Substantia nigra (tissue), 51 donors: ENCODE measurements at places on chromosomes 3 and 15.

GRCh38 chr3:123449102-123449996 is 459 bp upstream of the ADCY5 start:
- no peak for DNase-seq

DNA sequence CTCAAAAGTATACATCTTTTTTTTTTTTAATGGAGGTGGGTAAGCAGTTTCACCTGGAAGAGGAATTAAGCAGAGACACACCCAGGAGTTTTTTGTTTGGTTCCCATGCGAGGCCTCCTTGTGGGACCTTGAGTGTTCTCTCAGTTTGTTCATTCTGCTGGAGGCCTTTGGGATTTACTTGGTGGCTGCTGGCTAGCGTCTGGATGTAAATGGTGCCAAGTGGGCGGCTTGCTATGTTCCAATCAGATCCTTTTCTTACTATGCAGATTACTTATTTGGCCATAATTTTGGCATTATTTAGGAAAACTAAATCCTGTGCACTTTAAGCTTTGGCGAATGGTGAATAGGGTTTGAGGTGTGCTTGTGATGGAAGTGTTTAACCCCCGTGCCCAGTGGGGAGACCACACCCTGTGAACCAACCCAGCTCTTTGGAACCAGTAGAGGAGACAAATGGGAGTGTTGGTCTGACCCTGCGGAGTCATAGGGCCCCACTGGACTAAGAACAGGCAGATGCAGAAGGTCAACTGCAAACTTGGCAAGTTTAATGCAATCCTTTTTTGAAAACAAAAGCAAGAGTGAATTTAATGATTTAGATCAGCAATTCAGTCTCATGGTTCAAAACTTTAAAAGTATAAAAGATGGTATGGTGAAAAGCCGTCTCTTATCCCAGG is 79.4 kb downstream of the EBLN2 start:
- no peak for DNase-seq

DNA sequence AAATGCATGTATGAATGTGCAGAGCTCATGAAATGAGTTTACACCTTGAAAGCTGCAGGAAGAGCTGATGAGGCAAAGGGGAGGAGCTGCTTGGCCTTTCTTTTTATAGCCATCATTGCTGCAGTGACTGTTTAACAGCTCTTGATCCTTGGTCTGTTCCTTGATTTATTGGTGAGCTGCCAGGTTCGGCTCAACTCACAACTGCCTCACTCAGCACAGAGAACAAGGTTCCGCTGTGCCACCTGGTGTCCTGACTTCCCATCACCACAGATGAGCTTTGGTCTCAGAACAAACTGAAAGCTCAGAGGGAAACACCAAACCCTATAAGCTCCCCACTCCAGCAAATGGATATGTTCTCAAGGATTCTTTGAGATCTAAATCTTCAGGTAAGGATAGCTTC is 626.1 kb downstream of the MAGI1 start:
- DNase-seq, result peak; percentile 34

DNA sequence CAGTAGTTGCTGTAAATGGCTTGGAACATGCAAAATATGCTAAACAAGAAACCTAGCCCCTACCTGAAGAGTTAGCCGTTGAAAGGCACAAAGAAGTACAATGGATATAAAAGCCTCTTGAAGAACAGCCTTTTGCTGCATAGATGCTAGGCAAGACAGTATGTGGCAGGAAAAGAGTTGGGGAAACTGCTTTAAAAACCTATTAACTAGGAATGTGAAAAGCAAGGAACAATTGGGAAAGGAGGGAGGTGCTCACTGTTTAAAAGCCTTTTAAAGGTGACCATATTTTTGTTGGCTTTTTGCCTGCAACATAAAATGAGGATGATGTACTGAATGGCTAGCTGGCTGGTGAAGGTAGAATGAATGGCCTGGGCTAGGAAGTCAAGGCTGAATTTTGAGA is 24.5 kb upstream of the SOX2 start:
- no peak for DNase-seq

GRCh38 chr3:182912474-182912873 is 67.9 kb downstream of the DCUN1D1 start:
- DNase-seq, result peak; percentile 11

- DNase-seq, result no peak
These were observed 117.2 kb upstream of the LRIG1 start for GRCh38 chr3:66618066-66618465.

GRCh38 chr15:78087951-78088772 is 4.2 kb upstream of the SH2D7 start:
- no peak for DNase-seq

DNA sequence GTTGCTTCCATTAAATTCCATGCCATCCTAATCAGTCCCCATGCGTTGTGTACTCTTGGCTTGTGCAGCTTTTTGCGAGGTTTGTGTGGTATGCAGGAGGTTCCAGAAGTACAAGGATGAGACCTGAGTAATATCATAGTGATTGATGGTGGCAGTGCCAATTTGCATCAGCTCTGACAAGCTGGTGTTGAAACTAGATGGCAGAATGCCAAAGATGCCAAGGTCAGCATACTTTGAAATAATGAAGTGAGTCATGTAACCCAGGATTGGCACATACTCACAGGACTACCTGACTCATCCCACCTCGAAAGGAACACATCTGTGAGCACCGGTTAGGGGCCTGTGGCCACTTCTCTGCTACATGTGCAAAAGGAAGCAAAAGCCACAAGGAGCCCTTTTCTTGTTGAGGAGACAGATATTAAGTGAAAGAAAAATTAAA is 14.3 kb downstream of the KAT2B start:
- DNase-seq, result no peak

- no peak for DNase-seq
These were observed 47.3 kb upstream of the IL12A start for GRCh38 chr3:159941038-159942000.

DNA sequence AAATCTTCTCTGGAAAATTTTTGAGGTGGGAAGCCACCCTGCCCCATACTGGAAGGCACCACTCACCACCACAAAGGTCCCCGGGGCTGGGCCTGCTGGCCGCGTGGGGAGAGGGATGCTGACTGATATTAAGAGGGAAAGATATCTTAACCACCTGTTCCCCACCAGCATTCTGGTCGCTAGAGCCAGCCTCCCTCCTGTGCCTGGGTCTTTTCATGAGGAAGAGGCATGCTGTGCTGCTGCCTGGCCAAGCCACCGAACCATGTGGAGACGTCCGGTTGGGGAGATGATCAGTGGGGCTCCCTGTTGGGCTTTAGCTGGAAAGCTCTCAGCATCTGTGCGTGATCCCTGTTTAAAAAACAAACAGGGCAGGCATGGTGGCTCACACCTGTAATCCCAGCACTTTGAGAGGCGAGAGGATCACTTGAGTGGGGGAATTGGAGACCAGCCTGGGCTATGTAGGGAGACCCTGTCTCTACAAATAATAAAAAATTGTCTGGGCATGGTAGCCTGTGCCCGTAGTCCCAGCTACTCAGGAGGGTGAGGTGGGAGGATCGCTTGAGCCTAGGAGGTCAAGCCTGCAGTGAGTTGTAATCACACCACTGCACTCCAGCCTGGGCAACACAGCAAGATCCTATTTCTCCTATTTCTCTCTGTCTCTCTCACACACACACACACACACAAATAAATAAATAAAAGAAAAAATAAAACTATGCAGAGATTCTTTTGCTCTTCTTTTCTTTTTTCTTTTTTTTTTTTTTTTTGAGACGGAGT is 1.0 kb downstream of the KLHL18 start:
- no peak for DNase-seq

DNA sequence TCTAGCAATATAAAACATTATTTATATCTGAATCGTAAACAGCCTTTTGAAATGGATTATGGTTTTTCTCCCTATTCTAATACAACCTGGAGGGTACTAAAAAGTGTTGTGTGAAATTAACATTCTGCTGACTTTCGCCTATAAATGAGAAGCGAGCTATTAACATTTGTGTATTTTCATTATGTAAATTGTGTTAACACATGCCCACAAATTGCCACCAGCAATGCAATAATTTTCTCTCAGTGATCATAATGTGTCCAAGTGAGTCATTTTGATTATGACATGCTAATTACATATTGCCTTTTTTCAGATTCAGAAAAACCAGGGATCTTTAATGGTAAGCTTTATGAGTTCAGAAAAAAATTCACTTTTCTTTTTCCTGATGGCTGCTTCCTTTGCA is 77.4 kb upstream of the SKOR1 start:
- no peak for DNase-seq

- no peak for DNase-seq
These were observed 50.5 kb upstream of the CSPG4 start for GRCh38 chr15:75763137-75763611.

- no peak for DNase-seq
These were observed 375.1 kb downstream of the FOXP1 start for GRCh38 chr3:71208211-71209095.

GRCh38 chr3:165464736-165465135 is 268.6 kb upstream of the SLITRK3 start:
- DNase-seq, result no peak

- DNase-seq, result no peak
These were observed 87.4 kb upstream of the C15orf39 start for GRCh38 chr15:75114327-75114726.

GRCh38 chr3:50491023-50491422 is 12.4 kb downstream of the CACNA2D2 start:
- DNase-seq, result no peak

GRCh38 chr3:82745544-82745943 is 984.1 kb upstream of the GBE1 start:
- DNase-seq, result no peak

DNA sequence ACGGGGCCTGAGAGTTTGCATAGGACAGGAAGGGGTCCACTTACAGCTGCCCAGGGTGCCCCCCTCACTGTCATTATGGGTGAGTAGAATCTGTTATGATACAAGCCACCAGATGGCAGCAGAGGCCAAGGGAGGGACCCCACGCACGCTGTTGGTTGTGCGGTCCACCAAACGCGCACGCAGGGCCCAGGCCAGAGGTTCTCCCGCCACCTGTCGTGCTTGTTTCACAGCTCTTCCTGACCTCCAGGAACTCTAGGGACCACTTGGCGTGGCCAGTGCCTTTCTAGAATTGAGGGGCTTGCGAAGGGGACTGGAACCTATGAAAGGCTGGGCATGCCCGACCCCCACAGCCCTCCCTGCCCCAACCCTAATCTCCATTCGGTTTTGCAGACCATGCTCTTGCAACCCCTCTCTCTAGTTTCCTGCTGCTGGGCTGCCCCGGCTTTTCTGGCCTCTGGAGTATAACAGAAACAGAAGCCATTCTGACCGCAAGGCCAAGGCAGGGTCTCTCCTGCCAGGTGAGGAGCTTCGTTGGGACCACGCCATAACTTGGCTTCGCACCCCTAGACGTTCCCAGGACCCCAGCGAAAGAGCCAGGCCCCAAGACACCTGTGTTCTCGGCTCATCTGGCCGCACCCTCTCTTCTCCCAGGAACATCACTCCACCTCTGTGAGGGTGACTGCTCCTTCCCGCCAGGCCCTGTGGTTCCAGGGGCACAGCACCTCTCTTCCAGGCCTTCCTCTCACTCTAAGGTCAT is 46.0 kb downstream of the ALDH1L1 start:
- DNase-seq, result peak; percentile 50
